Hair follicle dermal papilla cell (primary cell): ENCODE measurements at places on chromosomes 7 and 10. TPM values are rescaled to one million over a fixed set of nuclear protein-coding genes. Genes with fewer than 3 reads are reported as not detected.

The ABCA13 gene
- total RNA-seq: 0.24 and 1.1 TPM in 2 replicates

The DNAJC12 gene
- 0.32 and 1.1 TPM in 2 replicates for total RNA-seq

The PRRT4 gene
- 0.16 and 0.24 TPM in 2 replicates for total RNA-seq

The GRID1 gene
- 0.85 and 0.97 TPM in 2 replicates for total RNA-seq

The ADCY1 gene
- total RNA-seq: 0.81 and 0.85 TPM in 2 replicates

The DYNC1I1 gene
- total RNA-seq: 0.81 and 0.85 TPM in 2 replicates

The OR13A1 gene
- total RNA-seq: not detected in 2 replicates

The HTRA1 gene
- 389 and 428 TPM in 2 replicates for total RNA-seq
